ENCODE measurements at places on chromosomes 7 and 10.
A peak's percentile ranks its signal among the peaks of the same experiment; 100 is the strongest.

DNA sequence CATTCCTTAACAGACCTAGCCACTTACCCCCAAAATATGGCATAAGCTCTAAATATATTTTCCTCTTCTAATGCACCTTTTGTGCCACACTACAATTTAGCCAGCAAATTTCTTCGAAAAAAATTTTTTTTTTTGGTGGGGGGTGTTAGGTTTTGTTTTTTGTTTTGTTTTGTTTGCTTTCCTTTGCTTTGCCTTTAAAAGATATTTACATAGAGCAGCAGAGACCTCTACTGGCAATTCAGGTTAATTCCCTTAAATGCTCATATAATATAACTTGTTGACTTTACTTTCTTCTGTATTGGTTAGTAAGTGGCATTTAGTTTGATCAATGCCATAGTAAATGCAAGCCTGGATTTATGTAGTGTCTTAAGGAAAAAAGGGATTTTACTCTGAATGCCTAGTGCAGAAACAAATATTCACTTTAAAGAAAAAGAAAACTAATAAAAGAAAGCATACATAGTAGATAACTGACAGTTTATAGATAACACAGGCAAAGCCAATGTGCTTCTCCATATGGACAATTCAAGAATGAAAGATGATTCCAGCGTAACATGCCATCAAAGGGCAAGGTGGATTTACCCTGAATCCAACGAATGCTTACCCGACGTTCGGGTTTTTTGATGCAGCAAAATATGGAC, 1250.6 kb downstream of the GATA3 start:
- DNase-seq: no peak

DNA sequence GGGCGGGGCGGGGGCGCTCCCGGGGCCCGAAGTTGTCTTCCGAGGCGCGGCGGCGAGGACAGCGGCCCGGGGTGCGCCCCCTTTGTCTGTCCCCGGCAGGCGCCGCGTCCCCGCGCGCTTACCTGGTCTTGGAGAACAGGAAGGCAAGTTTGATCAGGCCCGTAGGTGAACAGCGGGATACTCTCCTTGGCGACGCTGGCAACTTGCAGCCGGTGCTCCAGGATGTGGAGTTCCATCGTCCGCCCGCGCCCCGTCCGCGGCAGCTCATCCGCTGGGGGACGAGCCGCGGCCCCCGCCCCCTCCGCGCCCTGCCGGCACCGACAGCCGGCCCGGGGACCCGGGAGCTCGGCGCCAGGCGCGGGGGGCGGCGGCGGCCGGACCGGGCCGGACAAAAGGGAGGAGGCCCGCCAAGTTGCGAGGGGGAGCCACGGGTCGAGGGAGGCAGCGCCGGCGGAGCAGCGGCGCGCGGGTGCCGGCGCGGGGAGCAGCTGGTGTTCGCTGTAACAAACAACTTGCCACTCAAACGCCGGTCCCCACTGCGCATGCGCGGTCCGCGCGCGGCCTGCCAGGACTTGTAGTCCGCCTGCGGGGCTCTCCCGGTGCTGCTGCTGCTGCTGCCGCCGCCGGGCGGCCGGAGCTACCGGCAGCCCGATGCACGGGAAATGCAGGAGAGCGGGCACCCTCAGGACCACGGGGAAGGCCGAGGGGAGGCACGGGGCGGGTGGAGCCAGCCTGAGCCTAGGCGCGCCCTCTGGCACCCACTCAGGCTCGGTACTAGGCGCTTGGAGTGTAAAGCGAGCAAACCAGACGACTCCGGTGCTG, 35.6 kb upstream of the SPDYE3 start:
- DNase-seq: peak; percentile 45

GRCh38 chr7:159049266-159050025, 95.2 kb downstream of the VIPR2 start:
- no peak for DNase-seq

- no peak for DNase-seq
Measured at GRCh38 chr10:71621231-71622153, 98.1 kb downstream of the C10orf105 start.

DNA sequence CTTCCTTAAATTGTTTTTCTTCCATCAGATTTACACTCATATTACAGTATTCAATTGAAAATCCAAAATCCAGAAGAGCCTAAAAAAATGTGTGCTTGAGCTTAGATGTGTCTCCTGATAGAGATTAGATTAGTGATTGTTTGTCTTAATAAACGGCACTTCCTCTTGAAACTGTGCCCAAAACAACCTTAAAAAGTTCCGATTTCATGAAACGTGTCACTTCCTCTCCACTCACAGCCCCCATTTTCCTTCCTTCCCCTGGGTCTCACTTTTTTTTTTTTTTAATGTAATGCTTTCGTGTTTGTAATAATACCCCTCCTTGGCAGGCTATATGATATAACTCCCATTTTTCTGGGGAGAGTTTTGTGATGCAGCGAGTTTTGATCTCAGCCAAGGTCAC, 114.8 kb upstream of the ADO start:
- no peak for DNase-seq

DNA sequence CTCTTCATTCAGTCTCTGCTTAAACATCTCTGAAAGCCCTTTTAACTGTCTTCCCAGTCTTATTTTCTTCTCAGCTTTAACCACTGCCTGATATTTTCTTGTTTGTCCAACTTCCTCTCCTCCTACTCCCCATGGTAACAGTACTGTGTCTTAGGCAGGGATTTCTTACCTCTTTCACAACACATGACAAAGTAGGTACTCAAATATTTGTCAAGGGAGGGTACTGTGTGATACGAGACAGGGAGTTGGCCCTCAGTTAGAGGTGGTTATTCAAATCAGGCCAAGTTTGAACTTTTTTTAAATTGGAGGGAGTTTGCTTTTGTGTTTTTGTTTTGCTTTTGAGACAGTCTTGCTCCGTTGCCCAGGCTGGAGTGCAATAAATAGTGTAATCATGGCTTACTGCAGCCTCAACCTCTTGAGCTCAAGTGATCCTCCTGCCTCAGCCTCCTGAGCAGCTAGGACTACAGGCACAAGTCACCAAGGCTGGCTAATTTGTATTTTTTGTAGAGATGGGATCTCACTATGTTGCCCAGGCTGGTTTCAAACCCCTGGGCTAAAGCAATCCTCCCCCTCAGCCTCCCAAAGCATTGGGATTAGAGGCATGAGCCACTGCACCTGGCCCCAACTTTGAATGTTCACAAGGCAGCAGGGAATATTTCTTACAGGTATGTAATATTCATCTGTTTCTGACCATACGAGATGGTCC, 2.5 kb upstream of the KPNA7 start:
- no peak for DNase-seq

DNA sequence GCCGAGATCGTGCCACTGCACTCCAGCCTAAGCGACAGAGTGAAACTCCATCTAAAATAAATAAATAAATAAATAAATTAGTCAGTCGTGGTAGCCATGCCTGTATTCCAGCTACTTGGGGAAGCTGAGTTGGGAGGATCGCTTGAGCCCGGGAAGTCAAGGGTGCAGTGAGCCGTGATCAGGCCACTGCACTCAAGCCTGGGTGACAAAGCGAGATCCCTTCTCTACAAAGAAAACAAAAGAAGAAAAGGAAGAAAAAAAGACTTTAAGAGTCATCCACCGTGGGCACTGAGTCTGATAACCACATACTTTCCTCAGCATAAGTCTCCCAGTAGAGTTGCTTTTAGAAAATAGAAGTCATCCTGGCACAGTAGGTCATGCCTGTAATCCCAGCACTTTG, 2.6 kb downstream of the TMEM254 start:
- no peak for DNase-seq

GRCh38 chr10:3167611-3168330, 4.8 kb downstream of the PITRM1 start:
- DNase-seq: no peak

DNA sequence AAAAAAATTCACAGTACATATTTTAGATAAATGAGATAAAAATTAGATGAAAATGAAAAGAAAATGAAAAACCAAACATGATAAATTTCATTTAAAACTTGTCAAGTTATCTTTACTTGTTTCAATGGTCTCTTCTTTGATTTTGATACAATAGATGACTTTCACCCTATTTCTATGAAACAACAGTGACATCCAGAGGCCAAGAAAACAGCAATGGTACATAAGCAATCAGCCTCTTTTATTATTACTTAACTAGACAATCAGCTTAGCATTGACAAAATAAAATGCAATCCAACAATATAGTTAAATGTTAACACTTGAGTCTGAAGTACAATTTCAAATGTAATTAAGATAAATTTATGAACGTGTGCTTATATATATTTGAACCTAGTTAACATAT, 74.8 kb upstream of the GPR37 start:
- no peak for DNase-seq

- DNase-seq: no peak
Measured at GRCh38 chr10:132710746-132711612, 75.0 kb downstream of the NKX6-2 start.

- no peak for DNase-seq
Measured at GRCh38 chr10:86046845-86047460, 319.6 kb downstream of the GRID1 start.

DNA sequence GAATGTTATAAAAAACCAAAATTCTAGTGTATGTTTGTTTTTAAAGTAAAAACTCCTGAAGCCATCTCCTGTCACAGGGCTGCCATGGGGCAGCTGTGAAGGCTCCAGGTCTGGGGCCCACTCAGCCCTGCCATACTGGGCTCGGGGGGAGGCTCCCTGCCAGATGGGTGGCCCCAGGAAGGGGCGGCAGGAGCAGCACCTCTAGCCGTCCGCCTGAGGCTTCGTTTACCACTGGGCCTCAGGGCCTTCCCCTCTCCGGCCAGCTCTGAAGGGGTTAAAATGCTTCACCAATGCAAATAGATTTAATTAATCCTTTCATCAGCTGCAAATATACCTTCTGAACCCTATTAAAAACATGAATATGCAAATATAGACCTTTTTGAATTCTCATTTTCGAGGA, 139.0 kb downstream of the ELFN1 start:
- no peak for DNase-seq

DNA sequence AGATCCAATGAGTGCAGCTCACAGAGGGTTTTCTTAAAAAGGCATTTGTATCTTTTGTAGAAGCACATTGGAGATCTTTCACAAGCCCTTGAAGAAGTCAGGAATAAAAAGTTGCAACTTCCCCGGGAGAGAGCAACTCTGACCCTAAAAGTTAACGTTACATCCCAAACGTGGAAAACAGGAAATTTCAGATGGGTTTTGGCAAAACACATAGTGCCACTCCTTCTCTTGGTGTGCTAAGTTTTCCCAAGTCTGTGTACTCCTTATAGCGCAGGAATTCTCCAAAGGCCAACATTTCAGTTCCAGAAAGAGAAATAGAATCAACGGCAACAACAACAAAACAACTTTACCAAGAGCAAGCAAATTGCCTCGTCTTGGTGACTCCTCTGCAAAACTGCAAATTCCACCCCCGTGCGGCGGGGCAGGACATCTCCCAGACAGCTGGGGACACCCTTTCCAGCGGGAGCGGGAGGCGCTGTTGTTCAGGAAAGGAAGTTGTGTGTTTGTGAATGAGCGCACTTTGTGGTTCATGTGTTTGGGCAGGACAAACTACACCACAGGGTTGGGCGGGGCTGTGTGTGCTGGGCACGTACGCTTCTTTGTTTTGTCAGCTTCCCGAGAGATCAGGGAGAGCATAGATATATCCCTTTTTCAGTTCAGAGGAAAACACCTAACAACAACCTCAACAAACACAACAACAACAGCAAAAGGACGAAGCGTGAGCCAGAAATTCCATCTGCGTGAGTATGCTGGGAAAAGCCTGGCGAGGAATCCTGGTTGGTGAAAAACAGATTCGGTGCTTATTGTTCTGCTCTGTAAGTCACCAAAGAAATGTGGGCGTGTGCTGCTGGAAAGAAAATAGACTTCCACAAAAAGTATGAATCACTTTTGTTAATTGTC, 294.7 kb upstream of the PITRM1 start:
- DNase-seq: peak; percentile 68

GRCh38 chr7:95303013-95303905, 21.1 kb downstream of the PON1 start:
- no peak for DNase-seq

DNA sequence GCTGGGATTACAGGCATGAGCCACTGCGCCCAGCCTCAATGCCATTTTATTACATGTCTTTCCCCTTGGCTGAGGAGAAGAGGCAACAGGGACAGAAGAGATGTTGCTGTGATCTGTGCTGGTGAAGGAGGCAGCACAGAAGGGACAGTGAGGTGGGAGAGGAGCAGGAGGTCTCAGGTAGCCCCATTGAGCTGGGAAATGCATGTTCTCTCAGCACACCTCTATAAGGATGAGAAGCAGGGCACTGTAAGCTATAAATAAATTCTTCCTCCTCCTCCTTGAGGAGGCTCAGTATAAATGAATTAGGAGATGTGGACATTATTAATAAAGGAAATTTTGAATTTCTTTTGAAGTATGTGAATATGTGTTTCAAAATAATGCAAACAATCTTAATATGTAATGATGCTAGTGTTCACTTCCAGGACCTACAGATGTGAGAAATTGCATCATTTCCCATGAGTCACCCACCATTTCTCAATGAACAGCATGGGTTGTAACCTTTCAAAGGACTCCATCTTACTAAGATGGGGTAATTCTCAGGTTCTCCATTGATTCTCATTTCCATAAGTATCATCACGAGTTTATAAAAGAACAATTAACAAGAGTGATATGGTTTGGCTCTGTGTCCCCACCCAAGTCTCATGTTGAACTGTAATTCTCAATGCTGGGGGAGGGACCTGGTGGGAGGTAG, 88.9 kb upstream of the ODAD2 start:
- peak; percentile 68 for DNase-seq

DNA sequence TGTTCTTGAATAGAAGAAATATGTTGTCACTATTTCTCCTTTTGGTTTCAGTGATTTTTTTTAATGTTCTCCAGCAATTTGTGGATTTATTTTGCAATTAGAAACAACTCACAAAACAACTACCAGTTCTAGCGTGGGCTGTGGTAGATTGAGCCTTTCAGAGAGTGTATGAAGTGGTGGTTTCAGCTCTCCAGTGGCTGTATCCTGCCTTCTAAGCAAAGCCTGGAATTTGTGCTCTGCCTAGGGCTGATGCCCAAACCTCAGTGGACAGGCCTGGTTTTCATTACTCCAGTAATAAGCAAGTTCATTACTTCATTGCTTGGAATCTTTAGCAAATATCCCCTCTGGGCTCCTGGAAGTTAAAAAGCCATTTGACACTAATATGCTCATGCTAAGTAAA, 35.9 kb downstream of the APBB1IP start:
- DNase-seq: no peak

DNA sequence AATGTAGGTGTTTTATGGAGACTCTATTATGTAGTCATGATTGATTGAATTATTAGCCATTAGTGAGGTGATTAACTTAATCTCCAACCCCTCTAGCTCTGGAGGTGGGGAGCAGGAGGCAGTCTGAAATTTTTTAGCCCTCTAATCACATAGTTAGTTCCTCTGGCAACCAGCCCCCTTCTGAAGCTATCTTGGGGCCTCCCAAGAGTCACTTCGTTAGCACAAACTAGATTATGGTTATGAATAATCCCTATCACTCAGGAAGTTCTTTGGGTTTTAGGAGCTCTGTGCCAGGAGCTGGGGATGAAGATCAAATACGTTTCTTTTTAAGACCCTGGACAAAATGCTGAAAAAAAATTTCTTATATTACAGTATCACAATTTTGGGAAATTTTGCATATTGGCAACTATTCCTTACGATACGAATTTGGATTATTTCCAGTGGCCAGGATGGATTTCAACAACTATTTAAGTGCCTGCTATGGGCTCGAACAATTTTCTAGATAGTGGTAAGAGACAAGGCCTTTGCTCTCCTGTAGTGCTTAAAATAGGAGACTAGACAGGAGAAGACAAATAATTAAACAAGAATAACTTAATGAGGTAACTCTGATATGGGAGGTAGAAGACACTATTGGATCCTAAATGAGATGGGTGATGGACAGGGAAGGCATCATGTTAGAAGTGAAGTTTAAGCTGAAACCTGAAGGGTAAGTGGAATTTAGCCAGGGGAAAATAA, 52.9 kb downstream of the BTAF1 start:
- DNase-seq: no peak

- DNase-seq: no peak
Measured at GRCh38 chr10:35696392-35697287, 54.5 kb upstream of the FZD8 start.
